ENCODE measurements at places on chromosomes 16 and 17.

DNA sequence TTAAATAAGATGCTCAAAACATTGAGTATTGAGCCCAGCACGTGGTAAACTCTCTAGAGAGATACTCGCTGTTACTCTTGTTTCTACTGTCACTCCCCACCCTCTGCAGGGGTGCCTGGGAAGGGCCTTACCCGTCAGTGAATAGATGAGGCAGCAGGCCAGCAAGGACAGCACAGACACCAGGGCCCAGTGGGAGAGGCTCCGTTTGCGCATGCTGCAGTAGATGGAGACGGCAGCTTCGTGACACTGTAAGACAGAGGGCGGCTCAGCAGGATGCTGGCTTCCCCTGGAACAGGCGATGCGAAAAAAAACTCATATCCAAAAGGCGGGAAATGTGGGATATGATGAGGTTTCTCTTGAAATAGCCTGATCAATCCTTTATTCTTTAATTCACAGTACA, 20.0 kb downstream of the SLC38A8 start:
- DNase-seq, result no peak

- no peak for DNase-seq
Observed at GRCh38 chr17:65191811-65192740, 54.9 kb downstream of the RGS9 start.

DNA sequence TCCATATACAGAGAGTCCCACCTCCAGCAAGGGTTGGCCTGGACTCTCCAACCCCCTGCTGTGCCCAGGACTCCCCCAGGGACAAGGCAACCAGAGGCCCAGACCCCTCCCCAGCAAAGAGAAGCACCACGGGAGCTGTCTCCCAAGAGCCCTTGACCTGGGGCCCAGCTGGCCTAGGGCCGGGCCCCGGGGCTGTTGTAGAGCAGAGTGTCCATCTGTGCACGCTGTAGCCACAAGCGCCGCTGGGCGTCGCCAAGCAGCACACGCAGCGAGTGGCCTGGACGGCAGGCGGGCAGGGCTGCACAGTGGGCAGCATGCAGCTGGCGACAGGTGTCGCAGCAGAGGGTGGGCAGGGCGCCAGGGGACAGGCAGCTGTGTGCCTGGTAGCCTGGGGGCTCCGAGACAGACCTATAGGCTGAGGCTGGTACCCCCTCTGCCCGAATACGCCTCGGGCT, 4.3 kb downstream of the SPATA2L start:
- DNase-seq, result no peak

DNA sequence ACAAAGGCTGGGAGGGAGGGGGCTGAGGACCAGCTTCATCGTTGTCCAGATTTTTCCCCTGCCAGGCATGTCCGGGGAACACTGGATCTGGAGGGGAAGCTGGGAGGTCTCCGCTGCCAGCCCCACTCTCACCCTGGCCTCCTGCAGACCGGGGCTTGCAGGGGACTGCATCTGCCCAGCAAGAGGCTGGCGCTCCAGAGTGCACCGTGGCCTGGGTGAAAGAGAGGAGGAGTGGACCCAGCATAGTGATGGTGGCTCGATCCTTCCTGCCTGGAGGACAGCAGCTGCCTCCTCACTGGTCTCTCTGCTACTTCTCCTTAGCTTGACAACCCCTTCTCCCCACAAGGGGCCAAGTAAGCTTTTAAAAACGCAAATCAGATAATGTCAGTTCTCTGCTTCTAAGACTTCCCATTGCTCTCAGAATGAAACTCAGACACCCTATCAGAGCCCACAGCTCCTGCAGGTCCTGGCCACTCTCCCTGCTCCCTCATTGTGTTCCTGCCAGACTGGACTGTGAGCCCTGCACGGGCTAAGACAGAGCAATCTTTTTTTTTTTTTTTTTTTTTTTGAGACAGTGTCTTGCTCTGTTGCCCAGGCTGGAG, 15.0 kb downstream of the CPNE2 start:
- no peak for DNase-seq

- DNase-seq, result no peak
Observed at GRCh38 chr17:68169840-68170239, 78.0 kb upstream of the AMZ2 start.

GRCh38 chr16:20147091-20147490, 73.4 kb upstream of the GPR139 start:
- DNase-seq, result no peak

DNA sequence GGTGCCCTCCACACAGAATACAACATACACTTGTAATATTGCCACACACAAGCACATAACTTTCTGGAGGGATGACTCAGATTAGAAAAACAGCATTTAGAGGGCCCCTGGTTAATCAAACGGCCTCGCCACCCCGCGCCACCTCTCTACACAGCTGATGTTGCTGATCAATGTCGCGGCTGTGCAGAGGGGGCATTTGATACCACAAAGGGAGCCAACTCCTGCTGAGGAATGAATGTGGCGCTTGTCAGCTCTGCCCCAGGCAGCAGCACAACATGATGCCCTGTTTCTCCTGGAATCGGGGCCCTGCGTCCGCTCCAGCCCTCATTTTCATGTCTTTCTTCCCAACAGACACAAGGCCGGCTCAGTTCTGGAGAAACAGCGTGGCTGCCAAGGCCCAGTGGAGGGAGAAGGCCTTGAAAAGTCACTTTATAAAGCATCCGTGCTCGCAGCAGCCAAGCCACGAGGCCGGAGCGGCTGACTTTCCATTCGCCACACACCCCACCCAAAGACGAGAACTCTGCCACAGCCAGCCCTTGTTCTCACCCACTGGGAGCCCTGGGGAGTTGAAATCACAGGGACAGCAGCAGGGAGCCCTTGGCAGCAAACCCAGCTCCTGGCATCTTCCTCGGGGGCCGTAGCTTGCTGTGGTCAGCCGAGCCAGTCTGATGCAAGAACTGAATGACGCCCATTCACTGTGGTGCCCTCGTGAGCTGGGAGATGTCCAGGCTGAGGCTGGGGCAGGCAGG, 65.6 kb downstream of the XYLT1 start:
- DNase-seq, result no peak

DNA sequence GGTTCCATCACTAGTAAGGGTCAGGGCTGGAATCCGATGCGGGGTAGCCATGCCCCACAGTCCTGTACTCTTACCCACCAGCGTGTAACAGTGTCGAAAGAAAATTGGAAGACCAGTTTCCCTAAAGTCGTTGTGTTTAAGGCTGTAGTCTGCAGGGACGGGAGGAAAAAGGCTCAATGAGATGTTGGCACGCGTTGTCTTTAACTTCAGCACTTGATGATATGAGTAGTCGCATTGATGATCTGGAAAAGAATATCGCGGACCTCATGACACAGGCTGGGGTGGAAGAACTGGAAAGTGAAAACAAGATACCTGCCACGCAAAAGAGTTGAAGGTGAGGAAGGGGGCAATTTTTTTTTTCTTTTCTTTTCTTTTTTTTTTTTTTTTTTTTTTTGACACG, 1.3 kb downstream of the HSBP1 start:
- no peak for DNase-seq

DNA sequence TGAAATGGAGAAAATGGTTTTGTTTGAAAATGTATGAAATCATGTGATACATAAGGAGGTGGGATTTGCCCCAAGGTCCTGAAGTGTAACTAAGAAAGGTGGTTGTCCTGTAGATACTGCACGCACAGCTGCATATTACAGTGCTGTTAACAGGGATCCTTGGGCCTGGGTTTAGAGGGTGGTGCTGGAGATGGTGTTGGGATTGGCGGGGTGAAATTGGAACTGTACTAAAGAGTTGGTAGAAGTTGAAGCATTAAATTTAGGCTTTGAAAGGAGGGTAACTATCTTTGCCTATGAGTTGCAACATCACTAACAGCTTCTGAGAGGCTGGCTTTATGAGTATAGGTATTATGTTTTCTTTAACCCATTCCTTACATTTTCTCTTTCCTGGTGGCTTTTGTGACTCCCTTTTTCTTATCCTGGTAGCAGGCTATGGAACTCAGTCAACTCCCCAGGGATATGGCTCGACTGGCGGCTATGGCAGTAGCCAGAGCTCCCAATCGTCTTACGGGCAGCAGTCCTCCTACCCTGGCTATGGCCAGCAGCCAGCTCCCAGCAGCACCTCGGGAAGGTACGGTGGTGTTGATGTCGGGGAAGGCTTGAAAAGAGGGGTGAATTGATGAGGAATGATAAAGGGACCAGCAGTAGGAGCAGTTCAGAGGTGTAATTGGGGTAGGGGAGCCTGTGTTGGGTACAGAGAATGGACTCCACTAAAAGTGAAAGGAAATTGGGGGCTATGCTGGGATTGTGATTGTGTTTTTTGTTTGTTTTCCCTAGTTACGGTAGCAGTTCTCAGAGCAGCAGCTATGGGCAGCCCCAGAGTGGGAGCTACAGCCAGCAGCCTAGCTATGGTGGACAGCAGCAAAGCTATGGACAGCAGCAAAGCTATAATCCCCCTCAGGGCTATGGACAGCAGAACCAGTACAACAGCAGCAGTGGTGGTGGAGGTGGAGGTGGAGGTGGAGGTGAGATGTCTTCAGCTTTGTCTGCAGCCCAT, 3.8 kb downstream of the FUS start:
- no peak for DNase-seq

- DNase-seq, result no peak
Observed at GRCh38 chr17:73947281-73947965, 256.1 kb upstream of the RPL38 start.

GRCh38 chr17:38416840-38417209, 11.4 kb upstream of the ARHGAP23 start:
- DNase-seq, result no peak

DNA sequence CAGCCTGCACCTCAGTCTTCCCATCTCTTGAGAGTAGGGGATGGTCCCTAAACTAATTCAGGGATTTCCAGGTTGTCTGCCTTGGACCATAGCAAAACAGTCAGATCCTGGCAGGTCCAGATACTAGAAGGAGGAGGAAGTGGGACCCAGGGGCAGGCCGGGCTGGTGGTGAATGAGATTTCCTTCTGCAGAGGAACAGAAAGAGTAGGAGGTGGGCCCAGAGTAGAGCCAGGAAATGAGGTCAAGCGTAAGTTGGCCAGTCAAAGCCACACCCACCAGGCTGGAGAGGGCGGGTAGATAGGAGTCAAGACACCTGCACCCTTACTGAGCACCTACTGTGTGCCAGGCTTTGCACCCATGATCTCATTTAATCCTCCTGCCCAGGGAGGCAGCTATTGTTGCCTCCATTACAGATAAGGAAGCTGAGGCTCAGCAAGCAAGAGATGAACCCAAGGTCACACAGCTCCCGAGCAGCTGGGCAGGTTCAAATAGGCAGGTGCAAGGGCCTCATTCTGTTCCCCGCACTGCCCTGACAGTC, 2.6 kb downstream of the CDH5 start:
- DNase-seq, result no peak

- no peak for DNase-seq
Observed at GRCh38 chr17:57539529-57540301, 205.4 kb downstream of the CCDC182 start.

DNA sequence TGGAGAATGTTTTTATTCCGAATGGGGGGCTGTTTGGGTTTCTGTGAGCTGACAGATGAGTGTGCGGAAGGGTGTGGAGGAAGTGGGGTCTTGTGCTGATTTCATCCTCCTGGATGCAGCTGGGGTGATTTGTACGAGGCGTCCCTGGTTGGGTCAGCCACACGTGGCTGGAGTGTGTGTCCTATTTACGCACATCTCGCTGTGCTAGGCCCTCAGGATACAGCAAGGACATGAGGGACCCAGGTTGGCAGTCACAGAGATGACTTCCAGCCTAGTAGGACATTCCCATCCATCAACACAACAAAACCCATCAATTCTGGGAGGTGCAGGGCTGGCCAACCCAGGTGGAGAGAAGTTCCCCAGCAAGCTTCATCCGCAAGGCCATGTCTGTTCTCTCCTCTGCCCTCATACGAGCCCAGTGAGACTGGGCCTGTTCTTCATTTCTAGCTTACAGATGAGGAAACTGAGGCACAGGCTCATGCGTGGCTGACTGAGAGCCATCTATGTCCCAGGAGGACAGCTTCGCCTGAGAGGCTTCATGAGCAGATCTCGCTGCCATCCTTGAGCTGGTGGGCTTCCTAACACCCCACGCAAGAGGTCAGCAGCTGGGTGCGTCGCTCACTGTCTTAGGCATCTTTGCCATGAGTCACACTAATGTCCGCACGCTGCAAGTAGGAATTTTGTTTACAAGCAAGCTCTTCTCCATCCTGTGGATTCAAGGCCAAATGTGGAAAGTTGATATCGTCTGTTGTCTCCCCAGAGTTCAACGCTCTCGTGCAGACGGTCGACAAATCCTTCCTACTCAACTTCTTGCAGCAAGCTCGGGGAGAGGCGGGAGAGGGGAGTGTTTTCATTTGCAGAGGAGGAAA, 24.4 kb downstream of the IRF8 start:
- no peak for DNase-seq

DNA sequence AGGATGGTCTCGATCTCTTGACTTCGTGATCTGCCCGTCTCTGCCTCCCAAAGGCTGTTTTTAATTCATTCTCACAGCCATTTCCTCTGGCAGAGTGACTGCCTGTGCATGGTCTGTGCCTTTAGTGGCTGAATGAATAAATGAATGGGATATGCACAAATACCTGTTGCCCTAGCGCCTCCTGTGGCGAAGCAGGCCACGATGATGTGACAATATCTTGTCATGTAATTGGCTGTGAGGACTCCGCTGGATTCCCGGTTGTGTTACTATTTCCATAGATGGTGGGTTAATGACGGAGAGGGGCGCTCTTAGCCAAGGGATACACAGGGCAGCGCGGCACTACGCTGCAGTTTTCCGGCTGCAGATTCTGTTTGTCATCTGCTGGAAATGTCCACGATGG, 26.8 kb upstream of the ENDOV start:
- DNase-seq, result no peak

GRCh38 chr16:11639925-11640899, 28.0 kb upstream of the SNN start:
- DNase-seq, result no peak

DNA sequence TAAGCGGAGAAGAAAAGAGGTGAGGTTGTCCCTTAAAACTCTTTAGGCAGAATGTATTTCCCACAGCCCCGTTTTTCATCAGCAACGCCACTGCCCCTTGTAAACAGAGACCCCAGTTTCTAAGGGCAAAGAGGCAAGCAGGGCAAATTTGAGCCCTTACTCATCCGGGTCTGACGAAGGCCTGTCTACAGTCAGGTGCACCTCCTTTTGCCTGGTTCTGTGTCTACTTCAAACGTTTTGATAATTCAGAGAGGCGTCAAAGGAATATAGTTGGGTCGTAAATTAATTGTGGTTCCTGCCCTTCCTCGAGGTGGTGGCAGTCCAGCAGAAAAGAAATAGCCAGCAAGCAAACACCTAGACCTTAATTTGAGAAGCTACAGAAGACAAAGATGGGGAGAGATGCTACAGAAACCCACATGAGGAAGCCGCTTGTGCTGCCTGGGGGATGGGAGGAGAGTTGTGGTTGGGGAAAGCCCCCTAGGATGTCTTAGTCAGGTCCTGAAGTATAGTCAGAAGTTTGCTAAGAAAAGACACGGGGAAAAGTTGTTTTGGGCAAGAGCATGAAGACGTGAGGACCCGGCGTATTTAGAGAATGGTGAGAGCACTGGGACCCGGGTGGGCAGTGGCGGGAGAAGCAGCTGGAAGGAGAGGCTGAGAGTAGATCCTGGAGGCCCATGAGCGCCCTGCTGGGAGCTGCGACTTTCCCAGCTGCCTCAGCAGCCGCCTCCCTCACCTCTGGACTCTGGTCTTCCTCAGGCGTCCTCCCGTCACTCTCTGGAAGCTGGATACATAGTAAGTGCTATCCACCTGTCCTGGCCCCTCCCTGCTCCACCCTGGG, 2.4 kb downstream of the FBRS start:
- DNase-seq, result peak; percentile 47

- no peak for DNase-seq
Observed at GRCh38 chr17:16511593-16511992, 19.6 kb upstream of the LRRC75A start.

GRCh38 chr17:75073618-75074047, 14.1 kb upstream of the SLC16A5 start:
- DNase-seq, result no peak
